ENCODE measurements at places on chromosomes 11 and 22.

DNA sequence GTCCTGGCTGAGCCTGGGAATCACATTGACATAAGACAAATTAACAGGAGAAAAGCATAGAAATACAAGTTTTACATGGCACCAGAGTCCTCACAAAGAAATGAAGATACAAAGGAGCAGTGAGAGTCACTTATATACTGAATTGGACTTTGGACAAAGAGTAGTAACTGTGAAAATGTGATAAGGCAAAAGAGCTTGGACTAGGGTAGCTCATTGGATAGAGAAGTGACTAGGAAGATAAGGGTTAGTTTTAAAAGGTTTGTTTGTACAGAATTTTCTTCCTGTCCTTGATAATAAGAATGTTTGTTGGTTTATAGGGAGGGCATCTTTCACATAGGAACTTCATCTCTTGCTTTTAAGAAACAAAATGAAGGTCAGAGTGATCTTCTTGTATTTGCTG lies 17.9 kb upstream of the NUCB2 start:
- no peak for DNase-seq

DNA sequence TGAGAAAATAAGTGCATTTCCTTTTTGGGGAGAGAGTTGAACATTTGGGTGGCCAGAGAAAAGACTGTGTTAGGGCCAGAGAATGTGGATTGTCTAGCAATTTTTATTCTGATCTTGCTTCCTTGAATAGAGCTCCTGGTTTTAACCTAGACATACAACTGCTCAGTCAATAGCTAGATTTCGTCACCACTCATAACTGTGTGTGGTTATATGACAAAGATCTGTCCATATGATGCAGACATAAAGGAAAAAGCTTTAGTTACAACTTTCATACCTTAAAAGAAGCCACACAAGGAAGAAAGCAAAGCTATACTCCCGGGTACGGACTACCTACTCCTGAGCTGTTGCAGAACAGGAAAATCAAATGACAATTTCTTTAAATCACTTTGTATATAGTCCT lies 37.2 kb downstream of the MS4A6A start:
- no peak for DNase-seq

DNA sequence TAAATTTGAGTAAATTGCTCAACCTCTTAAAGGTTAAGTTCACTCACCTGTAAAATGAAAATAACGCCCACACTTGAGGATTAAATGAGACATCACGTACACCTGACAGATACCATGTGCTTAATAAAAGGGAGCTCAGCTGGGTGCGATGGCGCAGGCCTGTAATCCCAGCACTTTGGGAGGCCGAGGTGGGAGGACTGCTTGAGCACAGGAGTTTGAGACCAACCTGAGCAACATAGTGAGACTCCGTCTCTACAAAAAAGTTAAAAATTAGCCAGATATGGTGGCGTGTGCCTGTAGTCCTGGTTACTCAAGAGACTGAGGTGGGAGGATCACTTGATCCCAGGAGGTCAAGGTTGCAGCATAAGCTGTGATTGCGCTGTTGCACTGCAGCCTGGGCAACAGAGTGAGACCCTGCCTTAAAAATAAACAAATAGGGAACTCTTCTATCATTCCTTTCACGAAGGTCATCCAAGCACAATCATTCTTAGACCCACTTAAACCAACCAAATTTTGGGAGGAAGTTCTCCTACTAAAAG lies 134.1 kb downstream of the BBOX1 start:
- DNase-seq, result no peak

- DNase-seq, result no peak
Measured at GRCh38 chr11:117564321-117564720, 232.7 kb downstream of the DSCAML1 start.

All from SHP77 (cell line).